ENCODE measurements at places on chromosomes 1 and 21.

DNA sequence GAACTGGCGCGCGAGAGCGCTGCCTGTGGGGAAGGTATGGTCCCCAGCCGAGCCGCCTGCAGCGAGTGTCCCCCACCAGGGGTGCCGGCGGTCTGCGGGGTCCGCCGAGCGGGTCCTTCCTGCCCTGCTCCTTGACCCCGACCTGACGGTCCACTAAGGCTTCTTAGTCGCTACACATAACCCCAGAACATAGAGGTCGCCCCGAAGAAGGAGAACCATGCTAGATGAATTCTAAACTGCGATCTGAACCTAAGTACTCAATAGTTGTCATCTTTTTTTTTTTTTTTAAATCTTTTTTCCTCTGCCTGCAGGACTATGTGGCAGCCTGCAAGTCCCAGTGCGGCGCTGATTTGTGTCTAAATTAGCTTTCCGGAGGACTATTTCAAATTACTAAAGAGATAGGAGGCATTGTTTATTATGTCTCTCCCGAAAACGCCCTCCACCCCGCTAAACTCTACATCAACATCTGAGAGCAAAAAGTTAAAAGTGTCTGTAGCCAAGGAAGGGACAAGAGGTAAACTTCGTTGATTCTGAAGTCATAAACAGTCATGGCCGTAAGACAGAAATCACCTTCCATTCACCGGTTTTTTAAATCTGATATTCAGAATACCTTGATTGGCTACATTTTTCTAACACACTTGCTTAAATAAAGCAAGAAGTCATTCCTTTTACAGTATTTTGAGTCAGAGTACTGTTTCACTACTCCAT is 476 bp downstream of the AXDND1 start:
- peak; percentile 31 for DNase-seq

- DNase-seq: no peak
Measured at GRCh38 chr21:42627527-42628289, 25.7 kb upstream of the PDE9A start.

GRCh38 chr1:37449936-37450335 is 24.4 kb upstream of the ZC3H12A start:
- DNase-seq: no peak

DNA sequence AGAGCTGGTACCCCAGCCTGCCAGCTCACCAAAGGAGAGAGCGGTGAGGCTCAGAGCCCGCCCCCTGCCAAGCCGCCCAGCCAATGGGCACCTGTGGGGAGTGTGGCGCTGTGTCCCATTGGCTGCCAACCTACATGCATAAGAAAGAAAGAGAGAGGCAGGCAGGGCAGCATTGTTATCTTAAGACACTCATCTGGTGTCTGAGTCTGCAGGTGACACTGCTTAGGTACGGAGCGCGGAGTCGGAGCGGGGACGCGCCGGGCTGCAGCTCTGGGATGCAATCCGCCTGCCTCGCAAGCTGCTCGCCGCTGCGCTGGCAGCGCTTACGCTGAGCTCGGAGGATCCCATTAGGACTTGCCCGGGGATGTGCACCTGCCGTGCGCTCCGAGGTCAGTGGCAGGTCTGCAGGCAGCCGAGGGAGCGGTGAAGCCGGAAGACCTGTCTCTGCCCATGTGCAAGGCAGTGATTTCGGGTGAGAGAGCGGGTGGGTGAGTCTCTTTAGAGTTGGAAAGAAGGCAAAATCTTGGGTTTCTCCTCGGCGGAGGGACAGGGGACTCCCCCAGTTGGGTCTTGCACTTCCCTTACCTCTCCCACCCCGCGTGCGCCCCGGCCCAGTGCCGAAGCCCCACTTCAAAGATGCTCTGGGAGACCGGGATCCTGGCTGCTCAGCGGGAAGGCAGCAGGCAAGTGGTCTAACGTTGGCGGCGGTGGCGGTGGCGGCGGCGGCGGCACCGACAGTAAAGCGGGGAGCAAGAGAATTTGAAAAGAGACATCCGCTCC is at the start of gene BRINP2:
BRINP2 (plus strand) TSS at position 203 of the 780 bp plus-strand sequence. CDS start 58,919 bp downstream, outside the sequence.
- peak; percentile 57 for DNase-seq

DNA sequence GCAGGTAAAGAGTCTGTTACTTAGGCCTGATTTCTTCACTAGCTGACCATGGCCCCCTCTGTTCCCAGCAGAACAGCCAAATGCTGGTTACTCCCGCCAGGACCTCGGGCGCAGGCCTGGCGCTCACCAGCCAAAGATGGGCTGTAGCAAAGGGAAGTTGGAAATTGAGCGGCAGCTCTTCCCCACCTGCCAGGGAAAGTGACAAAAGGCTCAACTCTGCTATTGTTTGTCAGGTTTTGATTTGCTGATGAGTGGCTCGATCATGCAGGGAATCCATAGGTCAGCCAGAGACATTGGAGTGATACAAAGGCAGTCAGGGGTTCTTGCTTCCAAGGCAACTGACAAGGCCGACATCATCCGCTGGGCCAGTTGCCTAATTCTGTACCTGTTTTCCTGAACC is 120.1 kb downstream of the ASTN1 start:
- DNase-seq: no peak

GRCh38 chr1:110441888-110442287 is 9.1 kb upstream of the PROK1 start:
- DNase-seq: no peak

GRCh38 chr1:108877348-108878159 is 769 bp downstream of the GPSM2 start:
- DNase-seq: peak; percentile 48

GRCh38 chr1:213659580-213660547 is 327.9 kb upstream of the PROX1 start:
- no peak for DNase-seq

Measured in ACHN (cell line).